ENCODE measurements at places on chromosomes 2 and 18.

DNA sequence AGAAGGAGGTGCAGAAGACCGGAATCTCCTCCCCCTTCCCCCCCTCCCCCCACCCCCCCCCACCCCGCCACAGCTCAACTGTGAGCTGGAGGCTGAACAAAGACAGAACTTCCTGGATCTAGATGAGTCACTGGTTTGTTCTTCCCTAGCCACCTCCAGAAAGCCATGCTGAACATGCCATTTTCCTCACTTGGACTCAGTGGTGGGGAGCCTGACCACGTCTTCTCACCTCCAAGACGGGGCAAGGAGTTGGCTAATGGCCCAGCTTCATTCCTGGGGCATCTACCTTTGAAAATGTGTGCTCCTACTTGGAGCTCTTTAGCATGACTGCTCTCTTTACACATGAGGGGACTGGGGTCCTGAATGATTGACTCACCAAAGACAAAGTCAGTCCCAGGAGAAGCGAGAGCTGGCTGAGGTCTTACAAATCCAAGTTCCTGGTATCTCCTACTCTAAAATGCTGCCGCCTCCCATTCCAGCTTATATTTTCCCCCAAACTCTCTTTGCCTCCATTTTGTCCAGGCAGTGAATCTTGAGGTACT, 22.6 kb upstream of the FZD5 start:
- DNase-seq: no peak

DNA sequence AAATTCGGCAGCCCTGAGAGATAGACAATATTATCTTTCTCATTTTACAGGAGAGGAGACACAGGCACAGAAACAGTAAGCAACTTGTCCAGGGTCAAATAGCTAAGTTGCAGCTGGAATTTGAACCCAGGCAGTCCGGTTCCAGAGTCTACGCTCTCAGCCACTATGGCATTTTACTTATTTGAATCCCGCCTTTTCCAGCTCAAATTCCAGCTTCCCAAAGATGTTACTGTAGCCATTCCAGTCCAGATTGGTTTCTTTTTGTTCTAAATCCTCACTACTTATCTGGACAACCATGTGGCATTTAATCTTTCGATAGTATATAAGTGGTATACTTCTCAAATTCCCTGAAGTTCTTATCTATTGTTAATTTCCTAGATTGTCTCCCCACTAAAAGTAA, 125.7 kb downstream of the NBAS start:
- no peak for DNase-seq

GRCh38 chr2:169711751-169712509, 17.7 kb downstream of the PHOSPHO2 start:
- DNase-seq: no peak

- DNase-seq: no peak
These were observed 210.2 kb downstream of the NCK2 start for GRCh38 chr2:105954891-105955290.

DNA sequence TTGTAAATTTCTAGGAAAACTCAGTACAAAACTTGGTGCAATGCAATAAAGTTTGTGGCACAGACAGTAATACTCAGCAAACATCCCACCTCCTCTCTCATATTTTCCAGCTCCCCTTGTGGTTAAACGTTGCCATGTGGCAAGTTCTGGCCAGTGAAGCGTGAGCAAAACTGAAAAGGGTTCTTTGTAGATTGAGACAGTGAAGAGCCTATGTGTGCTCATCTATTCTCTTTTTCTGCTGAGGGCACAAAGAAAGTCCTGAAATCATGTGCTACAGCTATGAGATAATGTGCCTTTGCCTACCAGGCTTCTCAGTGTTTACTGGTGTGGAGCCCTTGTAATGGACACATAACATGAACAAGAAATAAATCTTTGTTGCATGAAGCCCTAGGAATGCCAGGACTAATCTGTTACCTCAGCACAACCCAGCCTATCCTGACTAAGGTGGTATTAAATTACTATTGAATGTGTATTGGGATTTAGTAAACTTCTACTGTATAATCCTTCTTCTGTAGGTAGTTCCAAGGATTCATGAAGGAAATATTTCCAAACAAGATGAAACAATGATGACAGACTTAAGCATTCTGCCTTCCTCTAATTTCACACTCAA, 13.0 kb upstream of the TYMS start:
- no peak for DNase-seq

DNA sequence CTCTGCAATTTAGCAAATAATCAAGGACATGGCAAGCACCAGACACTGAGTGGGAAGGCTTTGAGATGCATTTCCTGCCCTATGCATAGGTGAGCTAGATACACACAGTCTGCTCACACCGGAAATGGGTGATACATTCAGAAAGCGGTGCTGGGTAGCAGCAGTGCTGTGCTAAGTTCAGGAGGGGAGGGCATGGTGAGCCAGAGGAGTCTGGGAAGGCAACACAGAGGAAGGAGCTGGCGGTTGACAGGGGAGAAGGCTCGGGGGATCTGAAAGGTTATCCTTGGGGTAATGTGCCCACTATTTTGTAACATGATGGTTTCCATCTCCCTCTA, 57.4 kb upstream of the EPAS1 start:
- DNase-seq: peak; percentile 38

GRCh38 chr18:250685-251084, 17.2 kb downstream of the THOC1 start:
- DNase-seq: no peak

GRCh38 chr2:106602042-106602441, 114.9 kb downstream of the CD8B2 start:
- DNase-seq: no peak

- no peak for DNase-seq
These were observed 181.9 kb downstream of the TGIF1 start for GRCh38 chr18:3631887-3632286.

- no peak for DNase-seq
These were observed 15.1 kb downstream of the COBLL1 start for GRCh38 chr2:164826293-164827243.

GRCh38 chr2:183072177-183072576, 6.4 kb upstream of the DUSP19 start:
- no peak for DNase-seq

DNA sequence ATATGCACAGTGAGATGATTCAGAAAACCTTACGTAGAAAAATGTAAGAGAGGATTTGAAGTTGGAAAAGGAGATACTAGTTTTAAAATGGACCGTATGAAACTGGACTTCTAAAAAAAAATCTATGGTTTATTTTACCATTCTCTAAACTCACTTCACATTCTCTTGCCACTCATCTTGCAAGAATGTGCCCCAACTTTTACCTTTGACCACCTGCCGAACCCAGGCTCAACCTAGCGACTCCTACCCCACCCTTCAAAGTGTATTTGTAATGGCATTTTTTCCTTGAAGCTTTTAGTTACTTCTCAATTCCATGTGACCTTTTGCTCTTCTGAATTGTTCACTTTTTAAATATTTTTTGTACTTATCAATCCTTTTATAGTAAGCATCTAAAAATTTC, 160.8 kb downstream of the PHLPP1 start:
- no peak for DNase-seq

GRCh38 chr2:10167316-10167715, 44.8 kb downstream of the RRM2 start:
- DNase-seq: no peak

DNA sequence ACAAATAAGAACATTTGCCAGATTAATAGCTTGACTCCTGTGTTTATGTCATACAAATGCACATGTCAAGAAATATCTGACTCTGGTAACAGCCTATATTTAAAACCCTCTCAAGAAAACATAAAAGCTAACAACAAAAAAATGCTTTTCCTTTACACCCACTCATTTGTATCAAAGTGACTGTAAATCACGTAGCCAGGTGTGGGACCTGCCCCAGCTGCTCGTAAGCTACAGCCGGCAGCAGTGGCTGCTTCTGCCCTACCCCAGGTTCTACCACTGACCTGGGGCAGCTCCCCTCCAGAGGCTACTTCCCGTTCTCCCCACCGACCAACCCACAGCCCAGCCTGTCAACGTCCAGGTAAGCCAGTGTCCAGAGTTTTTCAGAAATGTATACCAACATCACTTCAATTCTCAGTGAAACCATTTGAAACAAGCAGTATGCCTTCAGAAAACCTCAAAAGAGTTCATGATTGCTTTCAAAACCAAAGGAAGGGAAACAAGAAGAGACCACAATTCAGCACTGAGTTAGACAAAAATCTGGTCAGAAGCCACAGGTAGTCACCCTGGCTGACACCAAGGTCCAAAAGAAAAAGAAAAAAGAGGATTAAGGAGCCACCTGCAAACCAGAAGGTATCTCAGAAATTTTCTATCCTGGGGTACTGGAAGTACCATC, 40.4 kb downstream of the KIDINS220 start:
- DNase-seq: no peak

GRCh38 chr2:119222213-119222612, 1.4 kb upstream of the STEAP3 start:
- no peak for DNase-seq

DNA sequence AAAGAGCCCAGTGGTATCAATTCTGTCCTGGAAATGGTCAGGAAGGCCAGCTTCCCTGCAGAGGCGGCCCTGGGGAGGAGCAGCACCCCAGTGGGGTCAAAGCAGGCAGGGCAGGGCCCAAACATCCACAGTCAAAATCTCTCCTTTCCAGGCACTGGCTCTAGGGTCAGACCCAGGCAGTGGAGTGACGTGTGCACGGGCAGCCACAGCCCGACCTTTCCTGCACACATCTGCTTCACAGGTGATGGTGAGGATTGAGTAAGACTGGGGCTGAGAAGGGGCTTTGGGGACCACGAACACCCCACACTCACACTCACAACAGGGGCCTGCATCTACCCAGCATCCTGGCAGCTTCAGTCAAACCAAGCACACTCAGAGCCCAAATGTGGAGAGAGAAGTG, 97.8 kb upstream of the GLI2 start:
- no peak for DNase-seq

DNA sequence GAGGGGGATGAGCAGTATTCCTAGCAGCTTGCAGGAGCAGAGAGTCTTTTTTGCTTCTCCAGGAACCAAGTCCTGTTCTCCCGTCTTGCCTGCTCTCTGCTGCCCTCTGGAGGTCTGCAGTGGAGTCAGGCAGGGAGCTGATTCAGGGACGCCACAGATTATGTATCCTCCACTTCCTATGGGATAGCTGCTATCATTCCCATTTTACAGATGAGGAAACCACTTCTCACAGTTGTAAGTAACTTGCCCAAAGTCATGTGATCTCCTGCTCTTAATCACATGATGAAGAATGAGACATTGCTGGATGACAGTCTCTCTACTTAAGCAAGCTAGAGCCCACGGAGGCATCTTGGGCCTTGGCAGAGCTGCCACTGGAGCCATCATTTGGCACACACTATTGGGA, 8.3 kb downstream of the SLC4A5 start:
- DNase-seq: peak; percentile 58

DNA sequence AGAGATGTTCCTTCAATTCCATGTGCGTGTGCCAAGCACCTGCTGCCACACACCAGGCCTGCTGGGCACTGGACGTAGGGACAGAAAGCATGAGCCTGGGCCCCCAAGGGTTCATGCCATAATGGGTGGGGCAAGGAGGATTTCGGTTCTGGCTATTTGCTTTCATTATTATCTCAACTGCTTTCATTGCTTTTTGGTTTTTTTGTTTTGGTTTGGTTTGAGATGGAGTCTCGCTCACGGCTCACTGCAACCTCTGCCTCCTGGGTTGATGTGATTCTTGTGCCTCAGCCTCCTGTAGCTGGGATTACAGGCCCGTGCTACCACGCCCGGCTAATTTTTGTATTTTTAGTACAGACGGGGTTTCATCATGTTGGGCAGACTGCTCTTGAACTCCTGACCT, 57.2 kb downstream of the SF3B1 start:
- DNase-seq: no peak

DNA sequence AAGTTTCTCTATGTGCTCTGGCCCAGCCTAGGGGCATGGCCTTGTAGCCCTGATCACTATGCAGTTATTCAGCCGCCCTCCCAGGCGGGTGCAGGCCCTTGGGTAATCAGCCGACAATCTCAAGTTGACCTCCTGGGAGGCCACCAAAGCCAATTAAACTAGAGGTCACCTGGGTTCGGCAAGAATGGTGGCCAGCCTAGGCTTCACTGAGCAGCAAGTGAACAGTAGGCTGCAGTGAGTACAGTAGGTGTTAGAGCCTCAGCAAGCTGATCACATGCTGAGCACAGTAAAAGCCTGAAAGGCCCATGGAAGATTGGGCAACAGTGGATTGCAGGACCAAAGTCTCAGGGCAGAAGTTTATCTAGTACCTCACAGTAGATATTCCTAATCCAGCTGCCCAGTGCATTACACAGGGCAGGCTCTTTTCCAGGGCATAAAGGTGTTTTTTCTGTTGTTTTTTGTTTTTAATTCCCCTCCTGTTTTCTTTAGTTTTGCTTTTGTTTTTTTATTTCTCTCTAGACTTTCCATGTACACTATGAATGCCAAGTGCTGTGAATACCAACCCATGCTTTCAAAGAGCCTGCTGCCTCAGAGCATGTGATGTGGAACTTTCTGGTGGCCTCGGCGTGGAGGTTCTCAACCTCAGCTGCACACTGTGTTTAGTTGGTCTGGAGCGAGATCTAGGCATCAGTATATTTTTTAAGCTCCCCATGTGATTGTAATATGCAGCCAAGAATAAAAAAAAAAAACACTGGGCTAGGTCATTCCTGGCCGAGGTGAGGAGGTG, 55.9 kb upstream of the ATL2 start:
- no peak for DNase-seq

DNA sequence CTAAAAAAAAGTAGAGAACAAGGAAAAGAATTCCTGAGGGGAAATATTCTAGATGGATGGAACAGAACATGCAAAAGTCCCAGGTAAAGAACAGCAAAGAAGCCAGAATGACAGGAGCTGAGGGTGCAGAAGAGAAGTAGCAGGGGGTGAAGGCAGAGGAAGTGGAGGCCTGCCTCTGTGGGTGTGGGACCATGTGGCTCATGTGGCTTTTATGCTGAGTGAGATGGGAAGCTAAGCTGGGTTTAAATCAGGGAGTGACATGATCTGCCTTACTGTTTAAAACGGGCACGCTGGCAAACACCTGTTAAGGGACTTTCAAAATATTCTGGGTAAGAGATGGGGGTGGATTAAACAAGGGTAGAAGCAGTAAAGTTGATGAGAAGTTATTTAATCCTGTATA, 40.0 kb downstream of the GKN2 start:
- no peak for DNase-seq

DNA sequence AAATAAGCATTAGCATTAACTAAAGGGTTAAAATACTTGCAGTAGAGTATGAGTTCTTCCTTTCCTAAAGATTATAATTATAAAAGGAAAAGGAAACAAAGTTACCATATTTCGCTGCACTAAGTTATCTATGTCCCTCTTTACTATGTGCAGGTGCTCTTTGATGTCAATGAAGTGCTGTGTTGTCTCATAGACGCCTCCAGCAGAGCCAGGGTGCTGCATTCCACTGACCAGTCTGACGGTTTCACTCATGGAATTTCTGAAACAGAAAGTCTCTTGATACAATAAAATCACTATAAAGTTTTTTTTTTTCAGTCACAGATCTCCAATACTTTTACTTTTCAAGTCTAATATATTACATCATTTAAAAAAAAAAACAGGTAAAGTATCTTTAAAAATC, 14.5 kb upstream of the CPLX4 start:
- DNase-seq: no peak

DNA sequence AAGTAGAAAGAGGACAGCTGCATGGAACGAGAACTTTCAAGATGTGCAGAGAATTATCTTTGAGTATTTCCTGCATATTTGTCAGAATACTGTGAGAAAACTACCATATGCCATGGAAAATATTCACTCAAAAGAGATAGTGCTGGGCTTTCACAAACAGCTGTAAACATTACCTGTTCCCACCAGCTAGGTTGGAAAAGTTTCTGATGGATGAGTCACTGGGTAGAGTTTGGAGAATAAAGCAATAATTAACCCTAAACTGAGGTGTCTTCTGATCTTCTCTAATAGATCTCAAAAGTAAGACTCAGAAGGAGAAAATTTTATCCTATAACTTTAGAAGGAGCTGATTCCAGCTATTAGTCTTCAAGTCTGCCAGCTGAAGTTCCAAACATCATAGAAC, 3.9 kb upstream of the FSIP2 start:
- no peak for DNase-seq

Data from activated T-helper 1 cell treated with Interleukin-2 at 50 U/mL for 16 hours (primary cell).